ENCODE measurements at places on chromosomes 2 and 18.
A peak's percentile ranks its signal among the peaks of the same experiment; 100 is the strongest.

DNA sequence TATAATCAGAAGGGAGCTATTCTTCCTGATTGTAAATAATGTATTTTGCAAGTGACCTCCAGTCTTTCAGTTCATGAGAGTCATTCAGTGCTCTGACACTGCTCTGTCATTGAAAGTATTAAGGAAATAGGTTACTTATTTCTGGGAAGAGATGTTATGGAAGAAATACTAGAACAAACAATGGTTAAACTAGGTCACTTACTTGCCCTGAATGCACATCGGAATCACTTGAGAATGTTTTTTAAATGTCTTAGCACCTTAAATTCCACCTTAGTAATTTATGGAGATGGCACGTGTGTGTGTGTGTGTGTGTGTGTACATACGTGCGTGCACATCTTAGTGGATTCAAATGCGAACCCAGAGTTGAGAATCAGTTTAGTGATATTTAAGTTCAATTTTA is 126.6 kb upstream of the KCNH7 start:
- no peak for DNase-seq

- peak; percentile 54 for DNase-seq
Measured at GRCh38 chr2:231557571-231558217, 27.4 kb upstream of the NMUR1 start.

- DNase-seq: no peak
Measured at GRCh38 chr2:187985195-187985594, 306.5 kb upstream of the GULP1 start.

DNA sequence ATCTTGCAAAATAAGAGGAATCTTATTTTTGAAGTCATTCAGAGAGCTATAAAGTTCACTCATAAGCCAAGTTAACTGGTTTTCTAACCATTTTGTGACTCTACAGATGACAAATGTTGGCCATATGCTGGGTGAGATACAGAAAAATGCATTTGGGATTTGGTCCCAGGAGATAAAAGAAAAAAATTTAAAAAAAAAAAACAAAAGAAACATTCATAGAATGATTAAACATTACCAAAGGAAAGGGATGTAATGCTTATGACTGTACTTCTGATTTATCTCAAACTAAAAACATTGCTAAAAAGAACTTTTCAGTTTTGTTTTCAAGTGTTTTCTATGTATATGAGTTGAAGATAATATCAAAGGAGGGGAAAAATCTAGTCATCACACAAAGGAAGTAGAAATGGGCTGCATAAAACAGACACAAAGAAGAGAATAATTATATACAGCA is 43.1 kb downstream of the PELI1 start:
- no peak for DNase-seq

GRCh38 chr2:191478799-191479679 is 198.9 kb upstream of the NABP1 start:
- no peak for DNase-seq

GRCh38 chr18:43581936-43582519 is 304.7 kb upstream of the SYT4 start:
- DNase-seq: no peak
